ENCODE measurements at places on chromosomes 7 and 10.

- no peak for DNase-seq
Measured at GRCh38 chr7:89773611-89774010, 380.7 kb upstream of the STEAP1 start.

DNA sequence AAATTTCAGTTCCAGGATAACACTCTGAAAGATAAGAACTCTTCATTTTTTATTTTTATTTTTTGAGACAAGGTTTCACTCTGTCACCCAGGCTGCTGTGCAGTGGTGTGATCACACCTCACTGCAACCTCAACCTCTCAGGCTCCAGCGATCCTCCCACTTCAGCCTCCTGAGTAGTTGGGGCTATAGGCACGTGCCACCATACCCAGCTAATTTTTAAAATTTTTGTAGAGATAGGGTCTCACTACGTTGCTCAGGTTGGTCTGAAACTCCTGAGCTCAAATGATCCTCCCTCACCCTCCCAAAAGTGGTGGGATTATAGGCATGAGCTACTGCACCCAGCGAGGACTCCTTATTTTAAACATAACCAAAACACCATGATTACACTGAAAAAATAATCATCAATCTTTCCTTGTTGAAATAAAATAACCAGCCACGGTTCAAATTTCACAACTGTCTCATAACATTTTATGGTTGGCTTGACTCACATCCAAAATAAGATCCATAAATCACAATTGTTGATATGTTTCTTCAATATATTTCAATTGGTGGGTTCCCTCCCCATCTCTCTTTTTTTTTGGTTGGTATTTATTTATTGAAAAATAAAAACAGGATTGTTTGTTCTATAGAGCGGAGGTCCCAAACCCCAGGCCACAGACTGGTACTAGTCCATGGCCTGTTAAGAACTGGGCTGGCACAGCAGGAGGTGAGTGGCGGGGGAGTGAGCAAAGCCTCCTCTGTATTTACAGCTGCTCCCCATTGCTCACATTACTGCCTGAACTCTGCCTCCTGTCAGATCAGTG, 60.1 kb upstream of the FAM171A1 start:
- DNase-seq: no peak

GRCh38 chr10:24201503-24202180, 7.3 kb upstream of the KIAA1217 start:
- DNase-seq: no peak

- DNase-seq: peak; percentile 54
Measured at GRCh38 chr10:119541046-119541445, 1.5 kb downstream of the RGS10 start.

DNA sequence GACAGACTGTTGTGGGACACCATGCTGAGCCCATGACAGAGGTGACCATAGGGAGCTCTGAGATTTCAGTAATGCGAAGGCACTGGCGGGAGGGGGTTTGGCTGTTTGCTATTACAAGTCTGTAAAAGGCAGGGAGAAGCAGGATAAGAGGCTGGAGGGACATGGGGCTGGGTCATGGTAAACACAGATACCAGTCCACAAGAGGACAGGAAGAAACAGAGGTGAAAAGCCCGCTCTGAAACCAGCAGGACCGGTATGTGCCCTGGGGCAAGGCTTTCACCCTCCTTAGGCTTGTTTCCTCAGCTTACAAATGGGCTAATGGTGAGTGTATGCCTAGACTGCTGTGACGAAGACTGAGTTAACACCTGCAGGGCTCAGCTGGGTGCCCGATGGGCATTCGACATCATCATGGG, 34.1 kb downstream of the ANXA11 start:
- DNase-seq: no peak

- DNase-seq: no peak
Measured at GRCh38 chr7:130367836-130368746, 12.2 kb upstream of the CPA1 start.

DNA sequence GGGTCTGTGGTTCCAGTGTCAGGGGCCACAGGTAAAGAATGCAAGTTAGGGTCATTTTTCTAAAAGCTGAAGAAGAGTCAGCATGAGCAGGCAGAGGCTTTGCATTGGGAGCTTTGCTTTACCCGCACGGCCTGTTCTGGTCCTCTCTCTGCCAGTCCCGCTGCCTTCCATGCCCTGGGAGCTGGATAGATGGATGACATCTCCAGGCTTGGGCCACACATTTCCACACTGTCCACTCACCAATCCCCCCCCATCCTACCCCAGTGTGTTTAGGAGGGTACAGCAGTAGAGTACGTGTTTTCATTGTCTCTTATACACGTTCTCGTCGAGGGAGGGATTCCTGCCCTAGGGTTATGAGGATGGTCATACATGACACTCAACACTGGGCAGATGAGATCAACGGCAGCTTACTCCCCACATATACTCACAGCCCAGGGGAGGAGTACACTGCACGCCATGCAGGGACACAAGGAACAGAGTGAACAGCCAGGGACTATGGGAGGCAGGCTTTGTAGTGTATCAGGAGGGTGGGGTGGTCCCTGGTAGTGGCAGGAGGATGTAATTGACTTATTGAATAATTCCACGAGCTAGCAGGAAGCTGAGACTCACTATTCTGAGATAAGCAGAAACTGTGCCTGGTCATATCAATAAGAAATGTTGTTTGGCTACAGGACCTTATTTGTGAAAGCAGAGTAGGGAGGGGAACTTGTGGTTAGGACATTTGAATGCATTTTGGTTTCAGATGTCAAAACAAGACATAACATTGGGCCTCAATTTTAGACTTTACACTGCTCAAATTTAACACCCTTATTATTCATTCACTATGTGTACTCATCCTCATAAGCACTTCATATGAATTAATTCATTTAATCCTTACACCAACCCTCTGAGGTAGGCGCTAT, 36.6 kb downstream of the PLPP4 start:
- DNase-seq: no peak

- DNase-seq: no peak
Measured at GRCh38 chr10:103054621-103055020, 136.5 kb downstream of the CNNM2 start.

GRCh38 chr7:81687062-81687461, 82.8 kb downstream of the HGF start:
- no peak for DNase-seq

DNA sequence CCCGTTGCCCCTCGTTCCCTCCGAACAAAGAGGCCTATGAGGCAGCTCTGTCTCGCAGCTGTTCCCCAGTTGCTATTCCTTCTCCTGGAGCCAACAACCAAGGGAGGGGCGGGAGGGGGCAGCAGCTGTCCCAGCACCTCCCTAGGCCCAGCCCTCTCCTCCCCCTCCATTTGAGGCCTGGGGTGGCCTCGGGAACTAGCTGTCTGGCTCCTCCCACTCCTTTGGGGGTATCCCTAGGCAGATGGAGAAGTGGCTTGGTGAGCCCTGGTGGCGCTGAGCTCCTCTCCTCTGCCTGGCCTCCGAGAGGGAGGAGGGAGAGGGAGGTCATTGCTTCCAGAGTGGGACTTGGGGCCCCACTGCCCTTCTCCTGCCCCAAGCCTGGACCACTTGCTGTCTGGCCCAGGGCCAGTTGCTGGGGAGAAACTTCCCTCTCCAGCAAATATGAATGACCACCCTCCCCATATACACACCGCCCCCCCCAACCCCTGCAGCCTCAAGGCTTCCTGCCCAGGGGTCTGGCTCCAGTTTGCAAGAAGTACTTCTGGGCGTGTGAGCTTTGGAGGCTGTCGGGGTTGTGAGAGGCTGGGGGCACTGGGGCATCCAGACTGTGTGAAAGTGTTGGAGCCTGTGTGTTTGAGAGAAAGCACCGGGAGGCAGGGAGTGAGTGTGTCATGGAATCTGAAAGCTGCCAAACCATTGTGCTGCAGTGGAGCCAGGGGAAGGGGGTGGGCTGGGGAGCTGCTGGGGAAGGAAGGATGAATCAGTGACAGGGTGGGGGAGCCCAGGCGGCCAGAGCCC, 3.1 kb downstream of the FLNC start:
- no peak for DNase-seq

- peak; percentile 73 for DNase-seq
Measured at GRCh38 chr7:2954433-2954853, 89.2 kb downstream of the CARD11 start.

DNA sequence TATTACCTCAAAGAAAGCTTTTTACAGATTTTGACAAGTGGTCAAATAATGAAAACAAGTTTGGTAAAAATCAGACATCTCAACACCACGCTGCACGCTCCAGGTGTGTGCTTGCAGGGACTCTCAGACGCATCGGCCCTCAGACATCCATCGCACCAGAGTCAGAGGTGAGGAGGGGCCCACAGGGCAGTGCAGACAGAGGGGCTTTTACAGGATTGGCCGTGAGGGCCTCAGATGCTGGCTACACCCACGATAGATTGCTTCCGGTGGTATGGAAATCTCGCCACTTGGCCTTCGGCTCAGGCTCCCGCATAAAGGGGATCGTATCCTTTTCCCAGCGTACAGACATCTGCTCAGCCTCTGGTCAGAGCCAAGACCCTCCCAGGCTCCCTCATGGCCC, 72.1 kb downstream of the TCERG1L start:
- DNase-seq: no peak

DNA sequence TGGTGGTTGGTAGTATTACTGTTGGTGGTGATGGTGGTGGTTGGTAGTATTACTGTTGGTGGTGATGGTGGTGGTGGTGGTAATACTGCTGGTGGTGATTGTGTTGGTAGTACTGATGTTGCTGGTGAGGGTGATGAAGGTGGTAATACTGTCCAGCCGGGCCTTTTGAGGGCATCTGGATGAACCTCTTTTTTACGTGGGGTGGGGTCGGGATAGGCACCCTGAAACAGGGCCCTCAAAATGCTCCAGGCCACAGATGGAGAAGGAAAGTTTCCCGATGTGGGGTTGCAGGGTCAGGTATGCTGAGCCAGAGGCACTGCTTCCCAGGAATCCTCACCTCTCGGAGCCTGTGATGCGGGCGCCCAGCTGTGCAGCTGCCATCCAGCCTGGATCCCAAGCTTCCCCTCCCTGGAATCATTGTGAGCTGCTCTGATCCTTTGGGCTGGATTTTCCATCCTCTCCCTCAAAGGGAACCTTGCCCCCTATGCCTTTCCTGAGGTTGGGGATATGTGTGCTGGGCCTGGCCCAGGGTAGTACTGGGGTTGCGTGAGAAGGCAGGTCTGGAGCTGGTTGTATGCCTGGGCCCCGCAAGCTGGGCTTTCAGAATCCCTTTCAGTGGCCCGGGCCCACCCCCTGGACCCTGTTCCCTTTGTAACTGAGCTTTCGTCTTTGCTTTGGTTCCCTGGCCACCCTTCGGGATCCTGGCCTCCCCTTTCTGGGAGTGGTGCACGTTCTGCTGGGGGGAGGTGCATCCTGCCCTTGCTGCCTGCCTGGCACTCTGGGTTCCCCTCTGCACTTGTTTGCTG, 43.3 kb downstream of the DOCK1 start:
- no peak for DNase-seq
